ENCODE measurements at places on chromosomes 2 and 18.

DNA sequence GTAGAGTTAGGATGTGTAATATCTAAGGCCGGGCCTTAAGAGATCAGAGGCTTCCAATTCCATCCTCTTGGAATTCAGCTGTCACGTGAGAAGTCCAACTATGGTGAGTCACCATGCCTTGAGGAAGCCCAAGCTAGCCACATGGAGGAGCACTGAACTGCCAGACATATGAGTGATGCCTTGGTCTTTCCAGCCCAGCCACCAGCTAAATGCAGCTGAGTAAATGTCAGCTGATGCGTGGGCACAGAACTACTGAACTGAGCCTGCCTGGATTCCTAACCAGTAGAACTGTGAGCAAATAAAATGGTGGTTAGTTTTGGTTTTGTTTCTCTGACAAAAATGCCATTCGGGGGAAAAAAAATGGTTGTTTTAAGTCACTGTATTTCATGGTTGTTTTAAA lies 153.7 kb upstream of the SERTAD2 start:
- peak; percentile 99 for DNase-seq

DNA sequence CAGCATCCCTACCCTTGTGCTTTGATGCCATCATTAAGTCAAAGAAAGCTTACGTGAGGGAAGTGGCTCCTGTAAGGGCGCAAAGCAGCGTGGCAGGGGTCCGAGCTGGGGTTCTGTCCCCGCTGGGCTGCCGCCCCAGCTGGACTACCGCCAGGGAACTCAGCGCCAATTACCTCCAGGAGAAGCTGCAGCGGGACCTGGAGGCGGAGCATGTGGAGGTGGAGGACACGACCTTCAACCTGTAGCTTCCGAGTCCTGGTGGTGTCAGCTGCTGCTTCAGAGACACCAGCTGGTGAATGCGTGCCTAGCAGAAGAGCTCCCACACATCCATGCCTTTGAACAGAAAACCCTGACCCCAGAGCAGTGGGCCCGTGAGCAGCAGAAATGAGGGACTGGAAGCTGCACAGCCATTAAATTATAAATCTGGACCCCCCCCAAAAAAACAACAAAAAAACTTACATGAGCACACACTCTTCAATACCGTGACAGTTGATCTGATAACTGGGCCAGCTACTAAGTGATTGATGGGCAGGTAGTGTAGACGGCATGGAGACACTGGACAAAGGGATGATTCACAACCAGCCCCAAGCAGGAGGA lies 20.1 kb upstream of the YES1 start:
- DNase-seq: no peak

GRCh38 chr2:100730290-100730868 lies 89.6 kb upstream of the NPAS2 start:
- peak; percentile 55 for DNase-seq

DNA sequence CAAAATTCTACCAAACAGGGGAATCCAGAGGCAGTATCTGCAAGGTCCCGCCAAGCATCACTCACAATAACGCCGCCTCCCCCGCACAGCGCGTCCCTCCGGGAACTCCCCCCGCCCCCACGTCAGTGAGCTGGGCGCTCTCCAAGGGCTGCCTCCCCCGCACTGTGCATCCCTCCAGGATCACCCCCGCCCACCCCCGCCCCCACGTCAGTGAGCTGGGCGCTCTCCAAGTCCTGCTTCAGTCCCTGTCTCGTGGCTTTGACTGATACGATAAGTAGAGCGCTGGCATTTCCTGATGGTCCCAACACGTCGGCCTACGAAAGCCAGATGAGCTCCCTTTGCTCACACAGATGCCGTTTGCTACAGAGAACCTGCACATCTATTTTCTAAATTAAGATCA lies 130.7 kb upstream of the TPO start:
- DNase-seq: no peak

DNA sequence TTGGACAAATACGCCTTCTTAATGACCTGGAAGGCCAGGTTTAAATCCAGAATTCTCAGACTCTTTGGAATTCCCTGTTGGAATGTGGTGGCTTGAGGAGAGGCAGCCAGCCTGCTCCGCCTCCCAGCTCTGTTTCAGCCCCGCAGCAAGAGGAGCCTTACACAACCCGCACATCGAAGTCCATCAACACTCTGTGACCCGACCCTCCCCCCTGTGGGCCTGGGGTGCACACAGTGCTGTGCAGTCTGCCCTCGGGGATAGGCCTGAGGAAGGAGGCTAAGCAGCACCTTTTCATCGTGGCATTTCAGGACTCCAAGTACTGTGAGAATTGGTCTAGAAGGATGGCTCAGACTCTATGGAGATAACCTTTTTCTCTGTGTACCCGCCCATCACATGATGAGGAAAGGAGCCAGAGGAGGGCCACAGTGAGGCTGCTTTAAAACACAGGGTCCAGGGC lies 73.7 kb downstream of the GREB1L start:
- DNase-seq: no peak

DNA sequence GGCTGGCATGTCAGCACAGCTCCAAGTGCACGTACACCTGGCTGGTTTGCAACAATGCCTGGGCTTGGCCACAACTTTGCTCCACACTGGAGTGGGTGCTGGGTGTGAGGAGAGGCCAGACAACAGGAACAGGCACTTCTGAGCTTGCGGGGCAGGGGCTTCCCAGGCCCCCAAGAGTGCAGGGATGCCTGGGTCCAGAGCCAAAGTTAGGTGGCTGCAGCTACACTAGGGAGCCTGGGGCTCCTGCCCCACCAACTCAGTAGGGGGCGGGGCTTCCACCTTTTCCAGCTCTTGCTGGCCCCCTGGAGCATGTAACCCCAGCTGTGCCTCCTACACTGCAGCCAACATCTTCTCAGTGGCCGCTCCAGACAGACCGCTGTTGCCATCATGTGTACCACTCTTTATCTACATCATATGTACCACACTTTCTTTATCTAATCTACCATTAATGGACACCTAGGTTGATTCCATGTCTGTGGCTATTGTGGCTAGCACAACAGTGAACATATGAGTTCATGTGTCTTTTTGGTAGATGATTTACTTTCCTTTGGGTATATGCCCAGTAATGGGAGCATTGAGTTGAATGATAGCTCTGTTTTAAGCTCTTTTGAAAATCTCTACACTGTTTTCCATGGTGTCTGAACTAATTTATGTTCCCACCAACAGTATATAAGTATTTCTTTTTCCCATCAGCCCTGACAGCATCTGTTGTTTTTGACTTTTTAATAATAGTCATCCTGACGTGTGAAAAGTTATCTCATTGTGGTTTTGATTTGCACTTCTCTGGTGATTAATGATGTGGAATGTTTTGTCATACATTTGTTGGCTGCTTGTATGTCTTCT lies 87.9 kb downstream of the ZNF804A start:
- DNase-seq: peak; percentile 63

- DNase-seq: no peak
These were observed 224.5 kb downstream of the IKZF2 start for GRCh38 chr2:212926940-212927339.

DNA sequence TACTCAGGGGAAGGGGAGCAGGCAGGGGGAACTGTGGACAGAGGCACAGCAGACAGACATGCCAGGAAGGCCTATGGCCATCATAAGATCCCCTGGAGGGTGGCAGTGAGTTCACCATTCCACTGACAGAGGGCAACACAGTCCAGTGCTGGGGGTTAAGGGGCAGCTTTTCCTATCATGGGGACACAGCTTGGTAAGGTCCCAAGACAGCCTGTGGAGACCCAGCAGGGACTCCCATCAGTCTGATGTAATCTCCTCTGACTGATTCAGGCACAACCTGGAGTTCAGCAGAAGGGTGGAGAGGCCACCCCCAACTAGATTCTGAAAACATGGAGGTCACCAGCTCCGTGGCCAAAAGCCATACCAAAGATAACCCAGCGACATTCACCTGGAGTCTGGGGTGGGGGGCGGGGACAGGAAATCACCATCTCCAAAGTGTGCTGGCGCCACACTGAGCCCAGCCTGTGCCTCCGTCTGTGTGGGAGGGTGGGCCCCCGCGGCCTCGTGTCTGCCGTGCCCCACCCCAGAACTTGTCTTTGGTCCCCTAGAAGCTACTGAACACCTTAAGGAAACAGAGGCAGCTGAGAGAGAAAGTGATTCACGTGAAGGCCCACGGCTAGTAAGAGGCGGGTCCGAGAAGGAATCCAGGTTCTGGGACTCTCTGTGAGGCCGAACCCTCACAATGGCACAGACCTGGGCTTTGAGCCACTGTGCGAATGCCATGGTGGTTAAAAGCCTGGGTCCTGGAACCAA lies 28.6 kb downstream of the DNMT3A start:
- DNase-seq: no peak

- DNase-seq: peak; percentile 53
These were observed 26.5 kb upstream of the TWIST2 start for GRCh38 chr2:238821391-238821790.

GRCh38 chr18:79672490-79673276 lies 6.9 kb upstream of the CTDP1 start:
- no peak for DNase-seq

- DNase-seq: no peak
These were observed 61.5 kb downstream of the TNS1 start for GRCh38 chr2:217941339-217941738.

- DNase-seq: no peak
These were observed 381.8 kb upstream of the NRXN1 start for GRCh38 chr2:51413726-51414125.

- no peak for DNase-seq
These were observed 41.2 kb upstream of the KLF11 start for GRCh38 chr2:10002109-10002508.

GRCh38 chr2:62363166-62363565 lies 142.8 kb downstream of the TMEM17 start:
- no peak for DNase-seq

GRCh38 chr2:85840091-85840490 lies 48.7 kb downstream of the ST3GAL5 start:
- DNase-seq: no peak

DNA sequence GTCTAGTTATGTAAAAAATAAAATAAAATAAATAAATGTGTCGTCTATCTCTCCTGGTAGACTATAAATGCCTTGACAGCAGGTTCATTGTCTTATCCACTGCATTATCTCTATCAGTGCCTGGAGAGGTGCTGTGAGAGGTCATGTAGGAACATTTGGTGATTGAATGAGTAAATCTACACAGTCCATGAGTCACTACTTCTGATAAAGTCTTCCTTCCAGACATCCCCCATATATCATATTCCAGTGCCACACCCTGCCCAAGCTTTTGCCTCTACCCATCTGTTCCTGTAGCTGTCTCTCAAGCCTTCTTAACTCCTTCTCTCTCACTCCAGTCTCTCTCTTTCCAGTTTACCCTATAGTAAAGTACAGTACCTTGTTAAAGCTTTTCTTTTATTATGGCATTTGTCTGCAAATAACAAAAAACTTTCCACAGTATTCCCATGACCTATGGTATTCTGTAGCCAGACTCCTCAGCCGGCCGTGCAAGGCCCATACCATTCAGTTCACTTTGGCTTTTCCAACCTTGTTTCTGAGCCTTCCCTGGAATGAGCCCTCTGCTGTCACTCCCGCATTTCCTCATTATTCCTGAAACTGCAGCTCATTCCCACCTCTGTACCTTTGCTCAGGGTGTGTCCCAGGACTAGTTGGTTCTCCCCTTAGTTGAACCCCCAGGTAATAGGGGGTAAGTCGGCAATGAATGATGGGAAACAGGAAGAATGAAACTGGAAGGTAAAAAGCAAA lies 37.5 kb downstream of the ANXA4 start:
- DNase-seq: peak; percentile 72

DNA sequence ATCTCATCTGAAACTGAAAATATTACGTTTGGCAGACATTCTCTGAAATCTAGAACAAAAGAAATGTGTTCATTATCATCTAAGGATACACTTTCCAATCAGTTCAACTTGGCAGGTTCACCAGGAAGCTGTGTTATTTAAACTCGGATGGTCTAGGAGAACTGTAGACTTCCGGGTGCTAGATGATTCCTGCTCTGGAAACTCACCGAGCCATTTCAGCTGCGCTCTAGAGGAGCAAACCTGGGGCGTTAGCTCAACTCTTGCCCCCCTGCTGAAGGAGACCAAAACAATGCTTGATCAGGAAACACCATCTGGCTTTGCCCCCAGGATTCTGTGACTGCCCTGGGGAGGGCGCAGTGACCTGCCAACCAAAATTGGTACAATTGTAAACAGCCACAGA lies 22.9 kb downstream of the MLPH start:
- no peak for DNase-seq

DNA sequence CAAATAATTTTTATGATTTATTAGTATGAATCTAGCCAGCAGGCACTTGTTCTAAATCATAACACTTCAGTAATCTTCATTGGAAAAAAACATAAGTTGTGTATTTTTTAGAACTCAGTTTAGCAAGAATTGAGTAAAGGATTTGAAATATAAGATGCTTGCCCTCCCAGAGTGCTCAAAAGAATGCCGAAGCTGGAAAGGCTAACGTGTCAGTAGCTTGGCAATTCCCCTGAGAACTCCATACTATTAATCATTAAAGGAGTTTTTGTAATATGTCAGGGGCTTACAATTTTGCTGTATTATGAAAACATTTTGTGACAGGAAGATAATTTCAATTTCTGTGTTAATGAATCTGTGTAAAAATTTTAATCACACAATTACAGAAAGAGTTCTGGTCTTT lies 122.7 kb downstream of the GULP1 start:
- peak; percentile 81 for DNase-seq
